ENCODE measurements at places on chromosomes 2 and 18. TPM values are rescaled to one million over a fixed set of nuclear protein-coding genes. Genes with fewer than 3 reads are reported as not detected.
A peak's percentile ranks its signal among the peaks of the same experiment; 100 is the strongest.

- no peak overlapping the region for H3K4me3 ChIP-seq
- H3K36me3 ChIP-seq: no peaks in the 10 kb centered on the region
- H3K4me1 ChIP-seq: no peaks in the 10 kb centered on the region
Observed at GRCh38 chr2:126475031-126475430, 180.9 kb upstream of the GYPC start.

NFATC1 gene
- 2.8 TPM for total RNA-seq

LOXL3 gene
- 1.2 TPM for total RNA-seq

G6PC2 gene
- total RNA-seq: not detected

DNA sequence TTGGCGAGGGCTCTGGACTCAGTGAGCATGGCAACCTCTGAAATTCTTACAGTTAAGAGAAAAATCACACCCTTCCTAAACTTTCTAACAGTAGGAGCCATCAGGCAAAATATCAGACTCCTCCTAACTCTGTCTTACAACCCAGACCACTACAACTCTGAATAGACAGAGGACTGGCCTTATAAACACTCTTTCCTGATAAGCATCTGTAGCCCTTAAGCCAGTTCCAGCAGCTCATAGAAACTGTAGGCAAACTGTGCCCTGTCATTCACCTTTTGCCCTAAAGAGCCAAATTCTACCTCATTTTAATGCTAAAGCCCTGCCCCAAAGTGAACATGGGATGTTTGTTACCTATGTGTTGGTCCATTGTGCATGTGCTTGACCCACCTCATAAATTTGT lies 304.8 kb downstream of the ALK start:
- H3K4me3 ChIP-seq: no peak overlapping the region
- no peak for DNase-seq
- no peaks in the 10 kb centered on the region for H3K4me1 ChIP-seq
- no peaks in the 10 kb centered on the region for H3K36me3 ChIP-seq
- H3K27me3 ChIP-seq: peaks cover 87% of the 10 kb centered on the region

GRCh38 chr2:71934595-71935261 lies 212.9 kb downstream of the CYP26B1 start:
- no peaks in the 10 kb centered on the region for H3K4me1 ChIP-seq
- DNase-seq: no peak
- no peak overlapping the region for H3K4me3 ChIP-seq

RMDN2 gene
- 4.7 TPM for total RNA-seq

DNA sequence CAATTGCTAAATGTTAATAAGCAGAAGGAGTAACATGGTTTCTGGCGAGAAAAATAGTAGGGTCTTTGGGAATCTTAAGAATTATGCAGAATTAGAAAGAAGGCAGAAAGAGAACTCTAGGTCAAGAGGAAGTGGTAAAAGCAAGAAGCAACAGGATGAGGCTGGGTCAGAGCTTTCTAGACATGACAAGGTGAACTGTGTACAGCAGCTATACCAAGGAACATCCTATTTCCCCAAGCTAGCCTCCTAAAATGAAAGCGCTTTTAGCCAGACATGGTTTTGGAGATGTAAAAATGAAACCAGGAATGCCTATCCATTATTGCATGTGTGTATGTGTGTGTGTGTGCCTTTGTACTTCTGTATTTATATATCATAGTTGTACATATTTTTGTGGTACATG lies 42.3 kb upstream of the STAT1 start:
- no peak for DNase-seq
- H3K27ac ChIP-seq: no peak overlapping the region
- H3K4me3 ChIP-seq: no peak overlapping the region
- H3K4me1 ChIP-seq: no peaks in the 10 kb centered on the region
- H3K27me3 ChIP-seq: no peaks in the 10 kb centered on the region

DNA sequence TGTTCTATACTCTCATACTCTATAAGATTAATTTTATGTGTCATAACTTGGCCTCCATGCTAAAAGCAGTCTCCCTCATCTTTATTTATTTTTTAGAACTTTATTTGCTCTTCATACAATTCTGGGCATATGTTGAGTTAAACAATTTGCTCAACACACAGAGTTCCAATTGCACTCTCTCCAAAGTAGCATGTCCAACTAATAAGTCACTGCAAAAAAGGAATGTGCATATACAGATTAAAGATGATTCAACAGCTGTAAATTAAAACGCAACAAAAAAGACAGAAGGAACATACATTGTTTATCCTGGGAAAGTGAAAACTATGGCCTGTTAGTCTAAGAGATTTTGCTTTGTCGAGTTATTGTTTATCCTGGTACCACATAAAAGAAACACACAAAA lies 277.7 kb upstream of the ACVR2A start:
- H3K36me3 ChIP-seq: no peaks in the 10 kb centered on the region
- no peaks in the 10 kb centered on the region for H3K4me1 ChIP-seq
- H3K27ac ChIP-seq: no peak overlapping the region
- H3K4me3 ChIP-seq: no peak overlapping the region
- H3K27me3 ChIP-seq: no peaks in the 10 kb centered on the region

- peaks cover 16% of the 10 kb centered on the region for H3K4me1 ChIP-seq
- H3K4me3 ChIP-seq: no peak overlapping the region
- no peaks in the 10 kb centered on the region for H3K27me3 ChIP-seq
- peak; percentile 80 for DNase-seq
- H3K36me3 ChIP-seq: no peaks in the 10 kb centered on the region
Observed at GRCh38 chr2:61793389-61793836, 60.4 kb downstream of the FAM161A start.

LRRC30 gene
- total RNA-seq: not detected

- H3K27ac ChIP-seq: no peak overlapping the region
- no peak for DNase-seq
- peaks cover 30% of the 10 kb centered on the region for H3K4me1 ChIP-seq
- no peak overlapping the region for H3K4me3 ChIP-seq
- peaks cover 8% of the 10 kb centered on the region for H3K36me3 ChIP-seq
Observed at GRCh38 chr2:120240901-120241429, 11.7 kb upstream of the RALB start.

- H3K27ac ChIP-seq: no peak overlapping the region
- H3K36me3 ChIP-seq: no peaks in the 10 kb centered on the region
- H3K27me3 ChIP-seq: peaks cover 24% of the 10 kb centered on the region
- no peak for DNase-seq
Observed at GRCh38 chr2:100197631-100198153, 55.3 kb upstream of the AFF3 start.

TUBB6 gene
- total RNA-seq: 25.7 TPM

COL4A4 gene
- total RNA-seq: 19.4 TPM

- H3K36me3 ChIP-seq: peaks cover 9% of the 10 kb centered on the region
- H3K4me1 ChIP-seq: peaks cover 21% of the 10 kb centered on the region
- no peak overlapping the region for H3K27ac ChIP-seq
- DNase-seq: no peak
- no peaks in the 10 kb centered on the region for H3K27me3 ChIP-seq
- H3K4me3 ChIP-seq: no peak overlapping the region
Observed at GRCh38 chr2:54041135-54041534, 70.3 kb upstream of the PSME4 start.

DNA sequence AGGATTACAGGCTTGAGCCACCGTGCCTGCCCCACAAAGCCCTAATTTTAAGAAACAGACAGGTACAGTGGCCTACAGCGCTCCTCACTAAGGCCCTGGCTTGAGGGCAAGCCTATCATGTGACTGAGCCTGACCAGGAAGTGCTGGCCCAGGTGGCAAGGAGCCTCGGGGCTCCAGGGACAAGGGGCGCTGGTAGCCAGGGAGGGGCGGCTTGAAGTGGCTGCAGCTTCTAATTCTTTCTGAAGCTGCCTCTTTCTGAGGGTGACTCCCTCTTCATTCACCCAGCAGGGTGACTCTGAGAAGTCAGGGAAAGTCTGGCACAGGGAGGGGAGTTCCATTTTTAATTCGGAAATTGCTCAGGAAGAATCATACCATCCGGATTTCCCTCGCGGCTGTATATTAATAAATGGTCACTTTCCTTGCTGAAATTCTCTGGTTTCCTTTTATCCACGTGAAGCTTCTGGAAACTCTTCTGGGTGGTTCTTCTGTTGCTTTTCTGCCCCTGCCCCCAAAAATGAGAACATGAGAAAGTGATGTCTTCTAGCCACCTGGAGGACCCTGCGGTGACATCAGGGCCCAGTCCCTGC lies 115.7 kb downstream of the FAM210A start:
- H3K36me3 ChIP-seq: no peaks in the 10 kb centered on the region
- DNase-seq: no peak
- peaks cover 62% of the 10 kb centered on the region for H3K27me3 ChIP-seq

- no peaks in the 10 kb centered on the region for H3K27me3 ChIP-seq
- H3K36me3 ChIP-seq: no peaks in the 10 kb centered on the region
- H3K4me1 ChIP-seq: no peaks in the 10 kb centered on the region
- no peak overlapping the region for H3K27ac ChIP-seq
- no peak overlapping the region for H3K4me3 ChIP-seq
- no peak for DNase-seq
Observed at GRCh38 chr18:75586130-75586889, 158.8 kb upstream of the SMIM21 start.

DNA sequence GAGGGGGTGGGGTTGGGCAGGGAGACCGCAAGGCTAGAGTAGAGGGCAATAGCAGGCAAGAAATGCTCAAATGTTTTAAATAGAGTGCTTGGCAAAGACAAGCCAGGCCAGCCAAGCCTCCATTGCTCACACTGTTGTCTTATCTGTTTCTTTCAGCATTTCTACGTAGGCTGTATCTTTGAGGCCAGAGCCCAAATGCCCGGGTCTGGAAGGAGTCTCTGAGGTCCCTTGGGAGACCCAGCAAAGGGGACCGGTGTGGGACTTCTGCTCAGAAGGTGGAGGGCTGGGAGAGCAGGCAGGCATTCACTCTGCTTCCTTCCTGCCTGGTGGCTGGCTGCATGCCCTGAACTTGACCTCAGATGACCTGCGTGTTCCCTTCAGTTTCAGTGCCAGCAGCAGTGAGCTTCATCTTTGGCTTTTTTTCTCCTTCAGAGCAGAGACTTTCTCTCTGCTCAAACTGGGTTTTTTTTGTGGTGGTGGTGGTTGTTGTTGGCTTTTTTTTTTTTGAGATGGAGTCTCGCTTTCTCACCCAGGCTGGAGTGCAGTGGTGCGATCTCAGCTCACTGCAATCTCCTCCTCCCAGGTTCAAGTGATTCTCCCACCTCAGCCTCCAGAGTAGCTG lies 13.7 kb upstream of the TET3 start:
- no peak overlapping the region for H3K27ac ChIP-seq
- H3K4me3 ChIP-seq: no peak overlapping the region
- no peaks in the 10 kb centered on the region for H3K4me1 ChIP-seq
- no peaks in the 10 kb centered on the region for H3K36me3 ChIP-seq
- peak; percentile 28 for DNase-seq

TRPM8 gene
- total RNA-seq: 1.1 TPM

DNA sequence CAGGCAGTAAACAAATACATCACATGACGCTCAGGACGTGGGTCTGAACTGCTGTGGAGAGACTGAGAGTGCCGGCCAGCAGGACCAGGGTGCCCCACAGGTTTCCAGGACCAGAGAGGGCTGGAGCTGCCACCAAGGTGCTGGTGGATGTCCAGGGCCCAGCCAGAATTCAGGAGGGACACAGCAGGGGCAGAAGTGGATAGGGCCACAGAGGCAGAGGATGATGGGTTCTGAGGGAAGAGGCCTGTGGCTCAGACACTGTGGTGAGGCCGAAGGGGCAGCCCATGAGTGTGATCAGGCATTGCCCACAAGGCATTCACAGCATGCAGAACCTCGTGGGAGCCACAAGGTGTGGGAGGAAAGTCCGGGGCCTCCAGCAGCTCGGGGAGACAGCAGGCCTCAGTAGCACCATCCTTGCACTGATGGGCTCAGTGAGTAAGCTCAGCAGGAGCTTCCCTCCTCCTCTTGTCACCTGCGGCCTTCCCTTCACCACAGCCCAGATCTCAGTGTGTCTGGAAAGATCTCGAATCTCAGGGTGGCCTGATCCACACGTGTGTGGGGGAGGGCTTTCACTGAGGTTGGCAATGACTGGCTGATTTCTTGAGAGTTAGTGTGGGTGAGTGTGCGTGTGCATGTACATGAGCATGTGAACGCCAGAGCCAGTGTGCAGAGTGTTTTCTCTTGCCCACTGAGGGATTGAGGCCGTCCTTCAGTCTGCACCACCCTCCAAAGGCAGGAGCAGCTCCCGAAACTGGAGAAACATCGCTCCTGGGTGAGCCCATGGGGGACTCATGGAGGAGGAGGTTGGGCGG lies 181.8 kb upstream of the RAB6C start:
- no peak overlapping the region for H3K4me3 ChIP-seq
- no peak overlapping the region for H3K27ac ChIP-seq
- H3K36me3 ChIP-seq: no peaks in the 10 kb centered on the region
- H3K4me1 ChIP-seq: no peaks in the 10 kb centered on the region

FAM168B gene
- total RNA-seq: 89.7 TPM

MRO gene
- total RNA-seq: not detected

GRCh38 chr18:57839942-57840381 lies 36.8 kb upstream of the ATP8B1 start:
- peaks cover 35% of the 10 kb centered on the region for H3K4me1 ChIP-seq
- H3K27ac ChIP-seq: no peak overlapping the region
- no peak overlapping the region for H3K4me3 ChIP-seq
- no peaks in the 10 kb centered on the region for H3K27me3 ChIP-seq
- no peak for DNase-seq

- H3K4me1 ChIP-seq: no peaks in the 10 kb centered on the region
- DNase-seq: no peak
- H3K36me3 ChIP-seq: no peaks in the 10 kb centered on the region
- H3K4me3 ChIP-seq: no peak overlapping the region
- no peak overlapping the region for H3K27ac ChIP-seq
Observed at GRCh38 chr2:143779021-143779420, 649.8 kb downstream of the ARHGAP15 start.

DNA sequence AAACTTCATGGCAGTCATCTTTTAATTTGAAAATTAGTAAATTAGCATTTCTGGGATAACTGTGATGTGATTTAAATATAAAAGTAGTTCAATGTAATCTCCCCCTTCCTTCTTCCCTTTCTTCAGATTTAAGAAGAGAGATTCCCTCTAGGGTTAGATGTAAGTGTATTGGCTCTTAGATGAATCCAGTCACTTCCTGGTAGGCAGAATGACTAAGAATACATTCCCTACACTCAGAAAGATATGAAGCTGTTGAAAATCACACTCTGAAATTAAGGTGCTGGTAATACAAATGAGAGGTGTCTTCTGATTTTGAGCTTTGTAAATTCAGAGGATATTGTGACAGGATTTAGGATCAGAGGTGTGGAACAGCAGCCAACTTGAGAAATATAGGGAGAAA lies 71.6 kb downstream of the TDRD15 start:
- H3K36me3 ChIP-seq: no peaks in the 10 kb centered on the region
- no peak overlapping the region for H3K4me3 ChIP-seq
- DNase-seq: no peak
- no peak overlapping the region for H3K27ac ChIP-seq

DNA sequence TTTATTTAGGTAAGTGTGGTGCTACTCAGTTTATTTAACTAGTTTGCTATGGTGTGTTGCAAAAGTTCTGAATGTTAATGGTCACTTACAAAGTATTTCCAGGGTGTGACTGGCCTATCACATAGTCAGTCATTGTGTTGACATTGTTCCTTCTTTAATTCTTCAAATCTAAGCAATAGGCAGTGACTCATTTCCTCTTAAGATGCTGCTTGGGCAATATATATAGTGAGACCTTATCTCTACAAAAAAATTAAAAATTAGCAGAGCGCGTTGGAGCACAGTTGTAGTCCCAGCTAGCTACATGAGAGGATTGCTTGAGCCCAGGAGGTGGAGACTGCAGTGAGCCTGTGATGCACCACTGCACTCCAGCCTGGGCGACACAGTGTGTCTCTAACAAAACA lies 5.8 kb upstream of the CCDC88A start:
- no peaks in the 10 kb centered on the region for H3K27me3 ChIP-seq
- peak; percentile 58 for DNase-seq
- H3K36me3 ChIP-seq: peaks cover 7% of the 10 kb centered on the region
- peaks cover 45% of the 10 kb centered on the region for H3K4me1 ChIP-seq

ERICH2 gene
- 2.4 TPM for total RNA-seq

GRCh38 chr2:203928849-203929248 lies 7.7 kb upstream of the ICOS start:
- H3K4me3 ChIP-seq: no peak overlapping the region
- no peak for DNase-seq
- H3K27me3 ChIP-seq: no peaks in the 10 kb centered on the region
- no peaks in the 10 kb centered on the region for H3K4me1 ChIP-seq
- H3K36me3 ChIP-seq: no peaks in the 10 kb centered on the region
- H3K27ac ChIP-seq: no peak overlapping the region
